ENCODE measurements at places on chromosomes 1 and 21. TPM values are rescaled to one million over a fixed set of nuclear protein-coding genes. Genes with fewer than 3 reads are reported as not detected.
A peak's percentile ranks its signal among the peaks of the same experiment; 100 is the strongest.

GRCh38 chr1:184896000-184896399 lies 78.3 kb downstream of the NIBAN1 start:
- no peaks in the 10 kb centered on the region for H3K27me3 ChIP-seq
- H3K4me1 ChIP-seq = peaks cover 33% of the 10 kb centered on the region
- no peak for DNase-seq

- H3K27ac ChIP-seq = no peak overlapping the region
- DNase-seq = no peak
- H3K27me3 ChIP-seq = peaks cover 3% of the 10 kb centered on the region
- H3K36me3 ChIP-seq = peaks cover 2% of the 10 kb centered on the region
- peaks cover 19% of the 10 kb centered on the region for H3K4me1 ChIP-seq
- H3K4me3 ChIP-seq = no peak overlapping the region
Measured at GRCh38 chr1:43267291-43267805, 2.4 kb upstream of the TMEM125 start.

DNA sequence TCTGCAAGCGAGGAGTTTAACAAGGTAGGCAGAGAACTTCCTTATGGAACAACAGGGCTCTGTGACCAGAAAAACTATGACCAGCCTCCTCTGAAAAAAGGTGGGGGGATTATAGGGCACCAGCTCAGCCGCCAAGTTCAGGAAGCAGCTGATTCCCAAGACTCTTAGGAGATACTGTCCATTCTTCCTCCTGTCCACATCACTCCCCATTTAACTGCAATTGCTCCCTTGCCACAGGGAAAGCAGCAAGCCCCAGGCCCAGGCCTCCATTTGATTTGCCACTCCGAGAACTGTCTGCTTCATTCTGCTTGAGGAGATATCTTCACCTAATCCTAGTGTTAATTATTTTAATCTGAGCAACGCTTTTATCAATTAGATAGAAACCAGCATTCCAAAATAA lies 254.3 kb downstream of the ZNF648 start:
- no peak overlapping the region for H3K27ac ChIP-seq
- DNase-seq = no peak
- H3K4me3 ChIP-seq = no peak overlapping the region
- H3K4me1 ChIP-seq = no peaks in the 10 kb centered on the region
- H3K36me3 ChIP-seq = no peaks in the 10 kb centered on the region

DNA sequence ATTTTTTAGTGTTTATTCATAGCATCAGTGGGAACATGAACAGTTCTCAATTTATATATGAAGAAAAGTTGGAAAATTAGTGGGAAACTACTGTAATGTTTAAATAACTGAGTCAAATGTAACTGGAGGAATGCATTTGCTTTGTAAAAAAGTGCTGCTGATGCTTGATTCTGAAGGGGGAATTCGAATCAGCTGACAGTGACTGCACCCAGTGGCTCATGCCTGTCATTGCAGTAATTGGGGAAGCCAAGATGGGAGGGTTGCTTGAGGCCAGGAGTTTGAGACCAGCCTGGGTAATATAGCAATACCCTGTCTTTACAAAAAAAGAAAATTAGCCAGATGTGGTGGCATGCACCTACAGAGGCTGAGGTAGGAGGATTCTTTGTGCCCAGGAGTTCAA lies 398.4 kb downstream of the ZP4 start:
- H3K4me1 ChIP-seq = no peaks in the 10 kb centered on the region
- no peak for DNase-seq
- no peak overlapping the region for H3K27ac ChIP-seq
- no peak overlapping the region for H3K4me3 ChIP-seq
- no peaks in the 10 kb centered on the region for H3K36me3 ChIP-seq

DNA sequence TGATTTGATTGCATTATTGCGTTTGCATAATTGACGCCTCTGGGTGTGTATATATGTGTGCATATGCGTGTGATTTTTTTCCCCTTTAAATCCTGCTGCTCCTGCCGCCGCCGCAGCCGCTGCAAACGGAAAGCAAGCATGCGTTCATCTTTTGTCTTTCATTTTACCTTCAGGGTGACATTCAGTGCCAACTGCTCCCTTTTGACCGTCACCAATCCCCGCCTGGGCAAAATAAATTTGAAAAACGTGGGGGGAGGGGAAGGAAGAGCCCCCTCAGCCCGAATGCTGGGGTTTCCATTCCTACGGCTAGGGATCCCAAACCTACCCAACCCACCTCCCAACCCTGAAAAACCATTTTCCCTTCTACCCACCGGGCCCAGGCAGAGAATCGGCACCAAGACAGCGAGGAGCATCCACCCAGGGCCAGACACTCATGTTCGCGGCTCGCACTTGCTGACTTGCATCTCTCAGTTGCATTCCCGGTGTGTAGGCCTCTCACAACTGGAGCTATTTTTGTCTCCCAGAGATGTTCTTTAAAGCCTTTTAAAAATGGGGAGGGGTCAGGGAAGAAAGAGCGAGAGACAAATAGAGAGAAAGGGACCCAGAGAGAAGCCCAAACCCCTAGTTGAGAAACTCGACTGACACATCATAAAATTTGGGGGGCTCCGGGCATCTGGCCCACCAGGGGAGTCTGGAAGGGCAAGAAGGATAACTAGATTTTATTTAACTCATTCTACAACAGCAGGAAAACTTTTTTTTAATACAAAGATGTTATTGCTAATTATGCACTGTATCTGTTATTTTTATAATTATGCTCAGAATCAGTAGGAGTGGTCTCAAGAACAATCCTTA lies 367.1 kb upstream of the ESRRG start:
- no peaks in the 10 kb centered on the region for H3K36me3 ChIP-seq
- H3K27me3 ChIP-seq = peaks cover 29% of the 10 kb centered on the region
- no peak for DNase-seq
- no peak overlapping the region for H3K4me3 ChIP-seq
- H3K27ac ChIP-seq = peak overlapping the region; percentile 50

The CATSPERE gene
- total RNA-seq = 0.58 TPM

The CNKSR1 gene
- total RNA-seq = 6.4 TPM

Data from activated CD4-positive, alpha-beta T cell treated with anti-CD3 and anti-CD28 coated beads, Interleukin-2, amount 10 ng/mL, durations not matched to agents 7 days and 5 days (primary cell).